ENCODE measurements at places on chromosomes 5 and 9.
A peak's percentile ranks its signal among the peaks of the same experiment; 100 is the strongest.

DNA sequence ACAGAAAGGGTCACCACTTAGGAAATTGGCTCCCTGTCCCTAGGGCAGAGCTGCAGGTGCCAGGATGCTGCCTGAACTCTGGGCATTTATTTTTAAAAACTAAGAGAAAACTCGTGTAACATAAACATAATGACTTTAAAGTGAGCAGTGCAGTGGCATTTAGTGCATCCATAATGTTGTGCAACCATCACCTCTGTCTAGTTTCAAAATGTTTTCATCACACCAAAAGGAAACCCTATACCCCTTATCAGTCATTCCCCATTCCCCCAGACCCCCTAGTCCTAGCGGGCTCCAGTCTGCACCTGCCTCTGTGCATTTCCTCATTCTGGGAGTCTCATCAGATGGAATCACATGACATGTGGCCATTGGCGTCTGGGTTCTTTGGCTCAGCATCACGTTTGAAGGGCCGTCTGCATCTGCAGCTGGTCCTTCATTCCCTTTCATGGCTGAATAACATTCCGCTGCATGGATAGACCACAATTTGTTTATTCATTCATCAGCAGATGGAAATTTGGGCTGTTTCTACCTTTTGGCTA lies 55.8 kb downstream of the NSG2 start:
- no peak for DNase-seq

- DNase-seq = no peak
Measured at GRCh38 chr5:35066260-35066795, 18.6 kb upstream of the AGXT2 start.

DNA sequence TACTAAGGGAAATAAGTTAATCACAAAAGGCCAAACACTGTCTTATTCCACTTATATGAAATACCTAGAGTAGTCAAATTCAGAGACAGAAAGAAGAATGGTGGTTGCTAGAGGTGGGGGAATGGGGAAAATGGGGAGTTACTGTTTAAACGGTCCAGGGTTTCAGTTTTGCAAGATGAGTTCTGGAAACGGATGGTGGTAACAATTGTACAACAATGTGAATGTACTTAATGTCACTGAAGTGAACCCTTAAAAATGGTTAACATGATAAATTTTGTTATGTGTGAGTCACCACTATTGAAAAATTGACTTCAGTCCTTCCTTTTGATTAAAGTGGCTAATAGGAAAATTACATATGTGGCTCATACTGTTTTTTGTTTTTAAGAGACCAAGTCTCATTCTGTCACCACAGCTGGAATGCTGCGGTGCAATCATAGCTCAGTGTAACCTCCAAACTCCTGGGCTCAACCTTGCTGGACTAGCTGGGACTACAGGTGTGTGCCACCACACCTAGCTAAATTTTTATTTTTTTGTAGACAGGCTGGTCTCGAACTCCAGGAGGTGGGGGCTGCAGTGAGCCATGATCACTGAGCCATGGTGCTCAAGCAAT lies 8.7 kb downstream of the UBQLN1 start:
- no peak for DNase-seq

- DNase-seq = peak; percentile 26
Measured at GRCh38 chr9:37386988-37387387, 35.5 kb upstream of the GRHPR start.

DNA sequence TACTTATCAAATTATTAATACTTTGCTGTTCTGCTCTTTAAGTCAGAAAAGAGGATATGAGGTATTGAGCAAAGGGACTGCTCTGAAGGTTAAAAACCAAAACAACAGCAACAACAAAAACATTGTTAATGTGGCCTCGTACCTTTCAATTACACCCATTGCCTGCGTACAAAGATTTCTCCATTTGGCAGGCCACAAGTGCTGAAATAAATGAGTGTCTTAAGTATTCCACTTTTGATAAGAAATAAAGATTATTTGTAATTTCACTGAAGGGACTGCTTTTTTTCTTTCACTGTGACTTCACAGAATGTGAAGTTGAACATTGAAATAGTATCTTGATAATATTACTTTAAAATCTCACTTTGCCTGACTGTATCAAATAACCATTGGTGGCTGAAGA lies 163.2 kb upstream of the MRPS30 start:
- DNase-seq = no peak

DNA sequence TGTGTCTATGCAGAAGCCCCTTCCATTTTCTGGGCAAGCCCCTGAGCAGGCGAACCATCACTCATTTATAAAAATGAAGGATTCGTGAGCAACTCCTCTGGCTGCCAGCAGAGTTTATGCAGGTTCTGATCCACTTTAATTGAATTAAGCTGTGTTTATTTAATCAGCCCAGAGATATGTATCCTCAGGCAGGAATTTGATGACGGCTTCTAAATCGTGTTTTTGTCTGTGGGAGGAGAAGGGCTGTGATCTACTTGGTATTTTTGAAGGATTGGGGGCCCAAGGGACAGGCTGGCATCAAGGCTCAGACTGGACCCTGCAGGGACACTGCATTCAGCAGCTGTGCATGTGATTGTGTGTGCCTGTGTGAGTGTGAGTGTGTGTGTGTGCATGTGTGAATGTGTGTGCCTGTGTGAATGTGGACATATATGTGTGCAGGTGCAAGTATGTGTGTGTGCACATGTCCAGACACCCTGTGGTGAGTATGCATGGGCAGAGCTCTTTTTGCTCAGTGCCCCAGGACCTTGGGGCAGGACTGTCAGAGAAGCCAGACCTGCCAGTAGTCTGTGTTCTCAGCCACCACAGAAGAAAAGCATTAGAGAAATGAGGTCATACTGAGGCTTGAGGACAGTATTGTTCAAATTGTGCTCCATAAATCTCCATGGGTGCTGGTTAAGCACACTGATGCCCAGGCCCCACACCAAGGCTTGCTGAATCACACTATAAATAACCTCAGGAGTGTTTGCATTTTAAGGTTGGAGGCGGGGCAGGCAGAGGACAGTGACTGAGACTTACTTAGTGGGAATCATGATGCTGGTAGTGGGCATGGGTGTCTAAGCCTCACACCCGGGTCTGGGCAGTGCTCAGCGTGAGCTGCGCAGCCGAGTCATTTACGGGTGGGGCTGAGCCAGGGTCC lies 164.0 kb downstream of the CARTPT start:
- DNase-seq = peak; percentile 13

DNA sequence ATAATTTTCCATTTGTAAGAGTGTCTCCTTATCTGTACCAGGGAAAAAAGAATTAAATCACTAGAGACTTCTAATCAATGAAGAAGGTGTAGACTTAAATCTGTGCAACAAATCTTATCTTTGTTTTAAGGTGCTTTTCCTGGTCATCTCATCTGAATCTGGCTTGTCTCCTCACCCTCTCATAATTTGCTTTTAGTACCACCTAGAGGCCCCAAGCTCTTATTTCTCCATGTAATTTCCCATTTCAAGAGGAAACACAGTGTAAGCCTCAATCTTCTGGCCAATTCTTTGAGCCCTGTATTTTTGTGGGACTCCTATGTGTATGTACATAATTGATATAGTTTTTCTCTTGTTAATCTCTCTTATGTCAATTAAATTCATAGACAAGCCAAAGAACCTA lies 1975.3 kb upstream of the CDH6 start:
- DNase-seq = no peak

GRCh38 chr5:89273289-89273688 lies 390.3 kb upstream of the MEF2C start:
- no peak for DNase-seq

- DNase-seq = peak; percentile 88
Measured at GRCh38 chr5:151592855-151593408, 1.8 kb upstream of the FAT2 start.

DNA sequence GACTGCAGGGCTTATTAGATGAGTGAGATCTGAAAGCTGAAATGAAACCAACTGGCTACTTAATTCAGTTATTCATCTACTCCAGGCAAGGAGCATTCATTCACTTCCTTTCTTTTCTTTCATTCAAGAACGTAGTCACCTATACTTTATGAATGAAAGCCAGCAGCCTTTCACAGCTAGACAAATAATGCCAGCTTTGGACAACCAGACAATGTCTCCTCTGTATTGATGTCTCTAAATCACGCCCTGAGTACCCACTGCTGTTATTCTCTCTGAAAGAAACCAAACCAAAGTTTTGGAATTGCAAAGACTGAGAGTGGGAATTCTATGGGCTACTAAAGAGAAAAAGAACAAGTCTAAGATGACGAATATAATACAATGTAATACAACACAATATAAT lies 121.2 kb upstream of the PTPN3 start:
- no peak for DNase-seq

- DNase-seq = no peak
Measured at GRCh38 chr5:139251281-139251687, 42.3 kb upstream of the MATR3 start.

DNA sequence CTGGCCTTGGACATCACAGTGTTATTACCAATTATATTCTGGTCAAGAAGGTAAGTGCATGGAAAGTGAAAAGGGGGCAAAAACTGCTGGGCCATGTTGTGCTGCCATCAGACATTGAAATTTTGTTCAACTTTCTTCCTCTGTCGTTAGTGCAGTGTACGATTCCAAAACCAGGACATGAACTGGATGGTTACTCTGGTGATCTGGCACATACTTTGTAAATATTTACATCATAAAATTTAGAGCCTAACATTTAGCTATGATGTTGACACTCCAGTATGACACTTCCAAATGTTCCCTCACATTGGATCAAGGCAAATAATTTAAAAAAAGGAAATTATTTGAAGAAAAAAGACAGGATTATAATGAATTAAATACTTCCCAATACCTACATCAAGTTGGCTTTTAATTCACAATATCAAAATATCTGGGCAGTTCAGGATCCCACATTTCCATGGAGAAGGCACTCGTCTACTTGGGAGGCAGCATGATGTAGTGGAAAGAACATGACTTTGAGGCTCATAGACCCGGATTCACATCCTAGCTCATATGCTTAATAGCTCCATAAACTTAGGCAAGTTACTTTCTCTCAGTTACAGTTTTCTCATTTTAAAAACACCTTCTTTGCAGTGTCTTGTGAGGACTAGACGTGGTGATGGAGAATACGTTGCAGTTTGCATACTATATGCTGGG lies 342.5 kb upstream of the MPDZ start:
- no peak for DNase-seq

DNA sequence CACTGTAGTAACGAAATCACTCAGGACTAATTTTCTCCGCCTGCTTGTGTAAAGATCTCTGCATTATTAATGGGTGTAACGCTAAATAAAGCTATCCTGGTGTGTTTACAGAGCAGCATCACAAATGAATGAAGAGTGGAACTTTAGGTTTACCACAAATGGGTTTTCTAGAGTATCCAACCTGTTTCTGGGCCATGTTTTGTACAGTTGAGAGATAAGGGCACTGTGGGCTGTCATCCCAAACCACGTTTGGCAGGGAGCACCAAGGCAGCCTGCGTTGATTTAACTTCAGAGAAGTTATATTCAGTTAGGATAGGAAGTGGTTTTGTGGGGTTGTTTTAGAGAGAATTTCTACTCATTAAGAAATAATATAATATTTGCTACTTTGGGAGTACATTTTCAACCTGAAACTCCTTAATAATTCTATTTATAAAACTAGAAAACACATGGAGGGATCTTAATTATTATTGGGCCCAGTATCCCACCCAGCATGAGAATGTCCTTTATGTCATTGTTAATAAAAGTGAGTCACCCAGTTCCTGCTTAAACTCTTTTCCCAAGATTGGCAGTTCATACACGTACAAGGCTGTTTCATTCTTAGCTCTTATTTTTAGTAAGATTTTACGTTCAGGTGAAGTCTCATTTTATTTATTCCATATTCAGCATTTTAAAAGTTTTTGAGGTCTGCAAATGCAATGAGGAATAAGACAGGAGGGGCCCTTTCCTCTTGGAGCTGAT lies 8.0 kb downstream of the KCNN2 start:
- DNase-seq = no peak

- DNase-seq = no peak
Measured at GRCh38 chr5:137899493-137899892, 10.2 kb downstream of the PKD2L2 start.

GRCh38 chr9:22138956-22139660 lies 130.0 kb upstream of the CDKN2B start:
- no peak for DNase-seq

DNA sequence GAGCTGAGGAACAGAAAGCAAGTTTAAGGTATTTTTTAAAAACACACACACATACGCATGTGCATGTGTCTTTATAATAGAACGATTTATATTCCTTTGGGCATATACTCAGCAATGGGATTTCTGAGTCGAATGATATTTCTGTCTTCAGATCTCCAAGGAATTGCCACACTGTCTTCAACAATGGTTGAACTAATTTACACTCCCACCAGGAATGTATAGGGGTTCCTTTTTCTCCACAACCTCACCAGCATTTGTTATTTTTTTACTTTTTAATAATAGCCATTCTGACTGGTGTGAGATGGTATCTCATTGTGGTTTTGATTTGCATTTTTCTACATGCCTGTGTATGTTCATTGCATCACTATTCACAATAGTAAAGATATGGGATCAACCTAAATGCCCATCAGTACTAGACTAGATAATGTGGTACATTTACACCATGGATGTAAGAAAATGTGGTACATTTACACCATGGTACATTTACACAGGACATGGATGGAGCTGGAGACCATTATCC lies 60.3 kb upstream of the MAP3K1 start:
- DNase-seq = no peak

- no peak for DNase-seq
Measured at GRCh38 chr5:126139086-126139485, 284.1 kb upstream of the GRAMD2B start.

GRCh38 chr9:120736881-120737280 lies 22.6 kb upstream of the MEGF9 start:
- DNase-seq = no peak

DNA sequence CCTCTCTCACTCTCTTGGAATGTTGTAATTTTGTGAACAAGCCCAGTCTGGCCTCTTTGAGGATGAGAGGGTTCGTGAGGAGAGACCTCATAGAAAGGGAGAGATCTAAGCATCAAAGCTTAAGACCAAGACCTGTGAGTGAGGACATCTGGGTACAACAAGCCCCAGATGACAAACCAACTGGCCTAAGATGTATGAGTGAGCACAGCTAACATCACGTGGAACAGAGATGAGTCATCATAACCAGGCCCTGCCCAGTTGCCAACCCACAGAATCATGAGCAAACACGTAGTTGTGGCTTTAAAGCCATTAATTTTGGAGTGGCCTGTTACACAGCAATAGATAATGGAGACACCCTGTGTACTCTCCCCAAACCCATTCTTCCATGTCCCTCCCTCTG lies 439.1 kb upstream of the KIF2A start:
- no peak for DNase-seq

DNA sequence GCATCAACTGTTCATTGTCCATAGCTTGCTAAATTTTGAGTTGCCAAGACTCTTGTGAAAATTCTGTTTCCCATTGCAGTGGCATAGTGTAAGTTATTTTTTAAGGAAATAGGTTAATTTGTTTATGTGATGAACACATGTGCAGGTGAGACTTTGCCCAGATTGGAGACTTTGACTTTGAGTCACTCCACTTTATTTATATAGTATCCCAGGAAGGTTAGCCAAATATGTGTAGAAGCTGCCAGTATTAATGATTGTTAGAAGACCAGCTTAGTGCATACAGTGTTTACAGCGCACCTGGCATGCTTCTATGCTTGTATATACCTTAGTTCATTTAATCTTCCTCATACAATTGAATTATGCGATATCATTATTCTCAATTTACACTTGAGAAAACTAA lies 51.0 kb downstream of the MTAP start:
- no peak for DNase-seq

GRCh38 chr5:73119451-73120157 lies 771 bp upstream of the TMEM171 start:
- DNase-seq = no peak

GRCh38 chr5:149895416-149896345 lies 48.9 kb downstream of the PDE6A start:
- DNase-seq = no peak

GRCh38 chr5:107393851-107394250 lies 276.9 kb downstream of the EFNA5 start:
- no peak for DNase-seq
